Brain (organoid and tissue), 16 donors: ENCODE measurements at places on chromosomes 2 and 18.

- no peak for DNase-seq
Observed at GRCh38 chr18:68244786-68245185, 470.1 kb downstream of the TMX3 start.

DNA sequence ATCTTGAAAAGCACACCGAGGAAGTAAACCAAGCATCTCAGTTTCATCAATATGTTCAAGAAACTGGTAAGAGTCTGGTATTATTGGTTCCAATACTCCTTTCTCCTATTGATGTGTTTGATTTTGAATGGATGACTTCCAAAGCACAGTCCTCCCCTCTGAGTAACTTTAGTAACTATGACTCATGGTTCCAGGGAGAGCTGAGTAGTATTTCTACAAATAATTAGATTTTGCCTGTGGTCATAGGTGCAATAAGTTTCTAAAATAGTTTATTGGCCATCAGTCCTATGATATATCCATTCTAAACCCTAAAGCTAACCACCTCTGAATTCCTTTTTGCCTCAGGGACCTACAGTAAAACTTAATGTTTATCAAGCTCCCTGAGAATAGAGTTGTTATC, 352.4 kb downstream of the XIRP2 start:
- no peak for DNase-seq

GRCh38 chr2:177180269-177181000, 32.2 kb upstream of the HNRNPA3 start:
- no peak for DNase-seq

GRCh38 chr2:51424418-51424817, 392.5 kb upstream of the NRXN1 start:
- DNase-seq = no peak

DNA sequence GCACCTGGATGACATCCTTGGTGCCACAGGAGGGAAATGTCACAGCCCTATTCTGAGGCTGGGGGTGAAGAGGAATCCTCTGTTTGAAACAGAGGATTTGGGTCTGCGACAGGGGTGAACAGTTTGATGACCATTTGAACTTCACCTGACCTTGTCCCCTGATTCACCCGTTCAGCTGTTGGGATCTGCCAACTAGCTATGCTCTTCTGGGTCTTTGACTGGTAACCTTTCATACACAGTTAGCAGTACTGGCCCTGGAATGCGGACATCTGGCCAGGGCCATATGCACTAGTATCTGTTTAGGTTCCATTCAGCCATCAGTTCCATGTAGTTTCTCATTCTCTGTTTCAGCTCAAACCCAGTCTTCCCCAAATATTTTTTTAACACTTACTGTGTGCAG, 72.6 kb upstream of the MCFD2 start:
- DNase-seq = no peak

DNA sequence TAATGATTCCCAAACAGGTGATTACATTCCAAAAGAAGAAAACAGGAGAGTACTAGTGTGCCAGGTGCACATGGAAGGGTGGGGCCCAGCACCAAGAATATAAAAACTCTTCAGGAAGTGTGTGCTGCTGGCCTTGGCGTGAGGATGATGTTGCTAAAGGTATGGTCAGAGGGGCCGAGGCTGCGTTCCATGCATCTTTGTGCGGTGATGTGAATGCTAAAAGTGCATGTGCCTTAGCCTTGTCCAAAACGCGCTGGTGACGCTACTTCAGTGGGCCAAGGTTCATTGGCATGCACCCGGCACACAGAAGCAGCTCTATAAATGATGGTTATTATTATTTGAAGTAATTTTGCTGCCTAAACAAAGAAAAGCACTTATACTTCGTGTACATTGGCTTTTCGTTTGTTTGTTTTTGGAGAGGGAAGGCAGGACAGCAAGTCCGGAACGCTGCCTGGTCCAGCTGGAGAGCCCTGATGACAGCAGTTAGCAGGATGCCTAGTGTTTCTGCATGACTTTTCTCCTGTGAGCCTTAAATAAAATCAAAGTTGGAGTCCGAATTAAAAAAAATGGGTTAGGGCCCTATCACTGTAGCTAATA, 2.9 kb downstream of the ALKAL2 start:
- DNase-seq = no peak

GRCh38 chr2:60872510-60872928, 8.9 kb upstream of the REL start:
- no peak for DNase-seq

- no peak for DNase-seq
Observed at GRCh38 chr18:55064760-55065159, 105.5 kb upstream of the CCDC68 start.

DNA sequence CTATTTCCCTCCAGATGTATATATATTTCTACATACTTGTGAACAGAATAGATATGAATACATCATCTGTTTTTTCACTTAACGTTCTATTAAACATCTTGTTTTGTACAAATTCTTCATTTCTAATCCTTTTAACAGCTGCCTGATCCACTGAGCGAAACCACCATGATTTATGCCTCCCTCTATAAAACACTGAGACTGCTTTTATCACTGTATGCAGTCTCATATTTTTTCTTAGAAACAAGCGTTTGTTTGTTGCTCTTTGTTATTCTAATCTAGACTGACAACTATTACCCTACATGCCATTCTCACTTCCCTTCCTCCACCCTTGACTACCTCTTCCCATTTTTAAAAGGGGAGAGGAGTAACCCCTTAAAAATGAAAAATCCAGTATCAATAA, 88.2 kb downstream of the DTNB start:
- DNase-seq = no peak

DNA sequence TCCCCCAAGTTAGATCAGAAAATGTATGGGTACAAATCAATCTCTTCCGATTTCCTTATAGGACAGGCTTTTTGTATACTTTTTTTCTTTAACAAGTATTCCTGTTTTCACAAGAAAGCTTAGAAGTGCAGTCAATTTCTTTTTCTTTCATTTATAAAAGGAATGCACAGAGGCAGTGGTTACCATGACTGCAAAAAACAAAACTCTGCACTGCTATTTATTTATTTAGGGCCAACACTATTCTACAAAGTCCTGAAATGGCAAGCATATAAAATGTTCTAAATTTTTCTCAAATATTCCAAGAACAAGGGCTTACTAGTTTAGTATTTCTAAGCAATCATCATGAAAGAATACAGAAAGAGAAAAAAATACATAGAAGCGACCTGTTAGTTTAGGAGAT, 22.2 kb downstream of the ATAD2B start:
- peak; percentile 16 for DNase-seq

- DNase-seq = no peak
Observed at GRCh38 chr18:8556424-8556823, 52.8 kb upstream of the RAB12 start.

DNA sequence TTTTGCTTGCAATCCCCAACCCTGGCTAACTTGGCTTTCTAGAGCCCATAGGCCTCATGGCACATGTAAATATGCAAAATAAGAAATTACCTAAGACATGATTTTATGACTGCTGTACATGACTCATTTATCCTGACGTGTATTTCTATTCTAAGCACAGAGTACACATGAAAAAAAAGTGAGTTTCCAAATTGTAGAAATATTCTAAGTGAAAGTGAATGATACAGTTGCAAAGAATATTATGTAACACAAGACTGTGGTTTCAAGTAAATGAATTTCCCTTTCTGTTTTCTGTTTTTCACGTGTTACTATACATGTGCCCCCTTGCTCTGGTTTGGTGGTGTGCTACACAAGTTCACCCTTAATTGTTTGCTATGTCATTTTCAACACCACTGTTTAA, 162.4 kb downstream of the LRP1B start:
- no peak for DNase-seq

- DNase-seq = no peak
Observed at GRCh38 chr2:78754930-78755329, 270.6 kb upstream of the REG3G start.

DNA sequence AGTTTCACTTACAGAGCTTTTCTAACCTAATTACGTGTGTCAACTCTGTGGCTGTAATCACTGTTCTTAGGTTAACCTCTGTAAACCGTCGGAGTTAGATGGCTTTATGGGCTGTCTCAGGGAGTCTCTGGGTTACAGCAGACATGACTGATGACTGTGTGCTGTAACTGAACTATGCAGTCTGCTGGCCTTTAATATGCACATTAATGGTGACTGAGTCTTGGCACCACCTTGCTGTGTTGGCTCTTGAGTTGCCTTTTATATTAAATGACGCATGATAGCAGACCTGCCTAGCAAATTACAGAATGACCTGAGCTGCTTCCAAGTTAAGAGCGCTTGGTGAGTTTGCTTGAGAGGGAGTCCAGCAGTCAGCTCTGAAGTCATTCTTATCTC, 90.1 kb downstream of the ACKR3 start:
- peak; percentile 25 for DNase-seq

GRCh38 chr2:72924353-72925240, 7.3 kb downstream of the EMX1 start:
- DNase-seq = peak; percentile 45

- DNase-seq = peak; percentile 29
Observed at GRCh38 chr2:20999906-21000645, 43.8 kb downstream of the APOB start.

DNA sequence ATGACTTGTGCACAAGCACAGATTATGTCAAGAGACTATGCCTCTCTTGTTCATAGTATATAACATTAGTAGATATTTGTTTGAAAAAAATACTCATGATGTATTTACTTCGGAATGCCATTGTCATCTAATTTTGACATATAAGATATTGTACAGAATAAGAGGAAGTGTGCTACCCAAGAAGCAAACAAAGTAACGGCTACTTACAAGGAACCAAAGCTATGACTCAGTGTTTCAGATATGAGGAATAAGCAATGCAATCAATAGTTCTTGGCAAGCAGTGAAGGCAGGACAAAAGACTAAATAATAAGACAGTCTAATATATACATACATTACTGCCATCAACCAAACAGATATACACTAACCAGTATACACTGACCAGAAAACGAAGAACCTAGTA, 256.3 kb downstream of the CCDC178 start:
- DNase-seq = no peak

DNA sequence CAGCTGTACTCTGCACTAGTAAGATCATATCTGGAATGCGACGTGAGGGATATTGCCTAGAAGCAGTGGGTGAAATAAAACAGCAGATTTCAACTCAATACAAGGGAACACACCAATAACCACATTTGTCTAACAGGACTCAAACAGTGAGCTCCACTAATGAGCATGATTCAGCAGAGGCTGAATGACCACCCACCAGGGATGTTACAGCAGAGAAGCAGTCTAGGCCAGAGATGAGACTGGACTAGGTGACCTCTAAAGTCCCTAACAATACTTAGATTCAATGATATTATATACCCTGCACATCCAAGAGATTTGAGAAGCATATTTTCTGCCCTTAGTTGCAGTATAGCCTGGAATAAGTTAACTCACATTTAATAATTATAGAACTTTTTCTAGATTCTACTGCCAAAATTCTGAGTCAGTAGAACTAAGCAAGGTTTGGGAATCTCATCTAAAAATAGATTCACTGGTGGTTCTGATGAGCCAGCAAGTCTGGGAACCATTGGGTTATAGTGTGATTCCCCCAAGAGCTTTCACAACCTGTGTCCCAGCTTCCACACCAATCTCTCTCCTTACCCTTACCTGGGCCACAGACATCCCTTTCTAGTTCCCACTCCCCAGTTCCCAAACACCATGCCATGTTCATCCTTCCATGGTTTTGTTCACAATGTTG, 6.3 kb downstream of the THOC1 start:
- DNase-seq = no peak

DNA sequence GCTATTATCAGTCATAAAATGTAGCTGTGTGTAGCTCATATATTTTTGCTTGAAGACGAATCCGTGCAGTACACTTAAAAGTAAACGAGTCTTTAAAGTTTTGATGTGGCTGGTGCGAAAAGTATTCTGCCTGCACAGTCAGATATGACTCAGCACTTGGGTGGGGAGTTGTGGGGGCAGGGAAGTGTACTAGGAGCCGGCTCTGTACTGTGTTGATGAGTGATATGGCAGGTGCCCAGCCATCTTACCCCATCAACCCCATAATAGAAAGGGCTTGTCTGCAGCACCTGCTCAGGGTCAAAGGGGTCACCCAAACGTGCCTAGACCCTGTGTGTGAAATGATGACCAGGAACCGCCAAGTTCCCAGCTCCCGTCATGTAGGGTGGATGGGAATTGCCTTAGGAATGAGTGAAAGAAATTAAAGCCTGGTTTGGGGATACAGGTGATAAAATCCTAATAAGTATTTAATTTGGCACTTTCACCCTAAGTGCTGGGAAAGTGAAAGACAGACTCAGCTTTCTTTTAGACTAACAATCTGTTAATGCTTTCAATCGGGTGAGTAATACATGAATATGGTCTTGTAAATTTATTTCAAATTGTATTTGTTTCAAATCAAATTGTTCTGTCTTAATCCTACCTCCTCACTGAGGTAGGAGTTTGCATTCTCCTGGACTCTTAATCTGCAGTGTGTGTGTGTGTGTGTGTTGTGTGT, 48.0 kb downstream of the BCL2L11 start:
- DNase-seq = no peak

GRCh38 chr2:36287363-36288275, 68.0 kb upstream of the CRIM1 start:
- no peak for DNase-seq

- peak; percentile 20 for DNase-seq
Observed at GRCh38 chr2:235024191-235024860, 72.5 kb downstream of the SH3BP4 start.

GRCh38 chr2:60331115-60331809, 222.2 kb downstream of the BCL11A start:
- DNase-seq = no peak

GRCh38 chr2:179349670-179350303, 85.2 kb upstream of the SESTD1 start:
- no peak for DNase-seq

DNA sequence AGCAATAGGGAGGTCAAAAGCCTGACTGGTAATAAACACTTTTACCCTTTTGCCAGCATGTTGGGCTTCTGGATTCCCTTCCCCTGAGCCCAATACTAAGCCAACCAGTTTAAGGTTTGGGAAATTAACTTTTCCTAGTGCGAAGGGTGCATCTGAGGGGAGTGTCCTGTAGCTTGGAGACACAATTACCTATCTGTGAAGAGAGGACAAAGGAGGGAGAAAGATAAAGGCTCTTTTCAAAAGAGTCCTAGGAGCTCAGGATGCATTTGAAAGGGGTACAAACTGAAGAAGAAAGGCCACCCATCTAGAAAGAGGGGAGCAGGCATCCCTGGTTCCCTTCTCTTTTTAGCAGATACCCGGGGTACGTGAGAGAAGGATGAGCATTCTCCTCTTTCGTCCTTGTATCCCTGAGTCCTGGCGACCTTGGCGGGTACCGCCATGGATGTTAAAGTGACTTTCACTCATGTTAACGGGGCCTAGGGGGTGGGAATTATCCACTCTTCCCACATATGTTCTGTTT, 25.1 kb downstream of the C18orf54 start:
- DNase-seq = no peak
